Astrocyte (in vitro differentiated cells and primary cell): ENCODE measurements at places on chromosomes 11 and 22. TPM values are rescaled to one million over a fixed set of nuclear protein-coding genes. Genes with fewer than 3 reads are reported as not detected.

OPCML gene
- 7.9 and 12.7 TPM in 2 replicates for total RNA-seq

DRICH1 gene
- not detected in 2 replicates for total RNA-seq

NRIP3 gene
- total RNA-seq: 9.8 and 11.6 TPM in 2 replicates

FAM227A gene
- total RNA-seq: 2.3 and 3.4 TPM in 2 replicates

THAP12 gene
- total RNA-seq: 30.3 and 31.3 TPM in 2 replicates

TEX12 gene
- not detected in 2 replicates for total RNA-seq

OR52H1 gene
- not detected in 2 replicates for total RNA-seq

NLRX1 gene
- total RNA-seq: 6.3 and 9.6 TPM in 2 replicates

COMMD9 gene
- 77.6 and 78.4 TPM in 2 replicates for total RNA-seq
